ENCODE measurements at places on chromosomes 7 and 10.

DNA sequence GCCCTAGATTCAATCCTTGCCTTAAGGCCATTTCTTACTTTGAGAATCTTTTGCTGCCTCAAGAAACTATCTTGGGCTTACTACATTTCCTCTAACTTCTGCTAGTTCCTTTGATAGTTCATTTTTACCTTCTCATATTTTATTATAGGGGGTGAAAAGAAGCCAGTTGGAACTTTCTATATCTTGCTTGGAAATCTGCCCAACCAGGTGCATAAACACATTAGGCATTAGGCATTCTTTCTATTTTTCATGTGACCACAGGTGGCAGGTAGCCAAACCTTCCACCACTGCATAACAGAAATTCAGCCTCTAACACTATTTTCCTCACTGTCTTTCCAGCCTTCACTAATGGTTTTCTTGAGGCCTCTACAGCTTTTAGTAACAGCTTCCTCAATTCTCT lies 300.0 kb upstream of the SP8 start:
- DNase-seq: peak; percentile 30

GRCh38 chr10:79340646-79341244 lies 6.5 kb upstream of the PPIF start:
- DNase-seq: no peak

DNA sequence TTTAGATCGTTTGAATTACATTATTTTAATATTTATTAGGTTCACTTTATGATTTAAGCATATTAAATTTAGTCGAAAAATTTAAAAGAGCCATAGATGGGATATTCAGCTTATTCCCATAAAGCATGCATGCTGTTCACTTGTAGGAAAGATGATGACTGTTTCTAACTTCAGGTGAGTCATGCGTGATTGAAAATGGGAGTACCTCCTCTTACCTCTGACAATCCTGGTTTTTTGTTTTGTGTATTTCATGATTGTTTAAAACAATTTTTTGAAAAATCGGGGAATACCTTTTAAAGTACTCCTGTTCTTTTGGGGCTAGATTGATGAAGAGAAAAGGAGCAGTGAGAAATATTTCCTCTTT lies 1.4 kb downstream of the TNKS2 start:
- DNase-seq: peak; percentile 28

- no peak for DNase-seq
These were observed 35.4 kb upstream of the TAX1BP1 start for GRCh38 chr7:27704422-27705199.

GRCh38 chr7:43337191-43337590 lies 224.7 kb downstream of the HECW1 start:
- no peak for DNase-seq

GRCh38 chr7:105802604-105803428 lies 73.6 kb downstream of the ATXN7L1 start:
- no peak for DNase-seq

- no peak for DNase-seq
These were observed 19.3 kb upstream of the FAM170B start for GRCh38 chr10:49153115-49153514.

GRCh38 chr10:67665491-67665890 lies 30.5 kb downstream of the CTNNA3 start:
- DNase-seq: no peak

- DNase-seq: no peak
These were observed 82.5 kb downstream of the RTKN2 start for GRCh38 chr10:62185919-62186692.

DNA sequence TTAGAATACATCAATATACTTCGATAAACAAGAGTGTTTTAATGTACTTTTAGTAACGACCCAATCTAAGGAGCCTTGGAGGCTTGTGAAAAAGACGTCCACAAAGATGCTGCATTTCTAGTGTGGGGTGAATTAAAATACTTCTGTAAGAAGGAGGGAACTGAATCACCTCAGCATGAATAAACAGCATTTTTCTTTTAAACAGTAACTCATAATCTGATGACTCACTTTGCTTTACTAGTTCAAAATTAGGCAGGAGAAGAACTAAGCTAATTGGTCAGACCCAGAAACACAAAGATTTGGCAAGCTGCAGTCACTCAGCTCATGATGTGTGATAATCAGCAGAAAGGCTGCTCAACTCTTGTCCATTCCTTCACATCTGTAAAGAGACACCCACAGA lies 24.2 kb downstream of the NCOA4 start:
- DNase-seq: peak; percentile 73

DNA sequence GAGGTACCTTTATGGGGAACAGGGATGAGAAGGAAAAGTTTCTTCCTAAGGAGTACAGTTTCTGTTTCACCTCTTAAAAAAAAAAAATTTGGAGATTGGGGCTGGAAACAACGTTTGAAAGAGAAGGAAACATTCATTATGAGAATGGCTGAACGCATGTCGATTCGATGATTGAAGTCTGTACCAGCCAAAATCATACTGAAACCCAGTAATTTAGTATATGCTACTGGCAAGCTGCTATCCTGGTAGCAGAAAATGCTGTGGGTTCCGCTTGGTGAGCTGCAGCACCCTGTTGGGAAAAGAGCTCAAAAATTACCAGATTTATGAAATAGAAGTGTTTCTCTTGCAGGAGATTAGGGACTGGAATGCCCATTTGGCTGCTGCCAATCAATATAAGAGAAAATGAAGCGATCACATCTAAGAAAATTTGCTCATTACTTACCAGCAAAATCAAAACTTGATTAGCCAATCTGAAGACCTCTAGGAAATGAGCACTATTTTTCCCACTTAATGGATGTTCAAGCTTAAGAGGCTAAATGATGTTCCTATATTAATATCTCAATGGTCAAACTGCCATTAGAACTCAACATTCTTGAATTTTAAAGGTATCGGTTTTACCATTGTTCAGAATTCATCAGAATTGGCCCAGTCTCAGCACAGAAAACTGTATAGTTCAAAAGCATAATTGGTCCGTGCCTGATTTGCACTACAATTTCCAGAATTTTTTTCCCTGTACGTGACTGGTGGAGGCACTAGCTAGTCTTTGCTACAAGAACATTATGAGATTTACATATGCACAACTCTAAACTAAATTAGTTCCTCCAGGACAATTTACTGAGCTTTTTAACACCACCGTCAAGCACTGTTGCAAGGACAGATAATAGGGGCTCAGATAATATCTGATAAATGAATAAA lies 1.2 kb upstream of the ITGB1 start:
- DNase-seq: no peak

GRCh38 chr10:104045151-104046089 lies 40.3 kb downstream of the COL17A1 start:
- DNase-seq: peak; percentile 56

DNA sequence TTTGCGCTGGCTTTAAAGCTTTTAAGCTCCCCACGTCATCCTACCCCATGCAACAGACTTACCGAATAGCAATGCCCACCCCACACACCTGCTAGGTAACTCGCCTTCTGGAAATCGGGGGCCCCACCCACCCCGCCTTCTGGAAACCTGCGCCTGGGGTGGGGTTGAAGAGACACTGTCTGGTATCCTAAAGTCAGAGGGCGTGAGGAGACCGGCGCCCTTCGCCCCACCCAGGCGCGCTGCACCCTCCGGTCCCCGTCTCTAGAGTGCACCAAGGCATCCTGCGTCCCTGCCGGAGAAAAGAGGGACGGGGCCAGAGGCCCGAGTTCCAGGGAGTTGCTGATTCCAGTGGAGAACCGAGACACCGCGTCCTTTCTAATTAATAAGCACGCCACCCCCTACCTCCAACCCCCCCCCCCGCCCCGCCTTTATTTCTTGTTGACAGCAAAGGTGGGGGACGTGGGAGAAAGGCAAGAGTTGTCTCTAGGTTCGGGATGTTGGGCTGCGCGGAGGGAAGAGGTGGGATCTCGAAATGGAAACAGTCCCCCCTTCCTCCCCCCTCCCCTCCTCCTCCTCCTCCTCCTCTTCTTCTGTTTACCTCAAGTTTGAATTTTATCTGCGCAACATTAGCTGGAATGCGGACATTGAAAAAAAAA lies 220.9 kb upstream of the MKLN1 start:
- DNase-seq: peak; percentile 16

DNA sequence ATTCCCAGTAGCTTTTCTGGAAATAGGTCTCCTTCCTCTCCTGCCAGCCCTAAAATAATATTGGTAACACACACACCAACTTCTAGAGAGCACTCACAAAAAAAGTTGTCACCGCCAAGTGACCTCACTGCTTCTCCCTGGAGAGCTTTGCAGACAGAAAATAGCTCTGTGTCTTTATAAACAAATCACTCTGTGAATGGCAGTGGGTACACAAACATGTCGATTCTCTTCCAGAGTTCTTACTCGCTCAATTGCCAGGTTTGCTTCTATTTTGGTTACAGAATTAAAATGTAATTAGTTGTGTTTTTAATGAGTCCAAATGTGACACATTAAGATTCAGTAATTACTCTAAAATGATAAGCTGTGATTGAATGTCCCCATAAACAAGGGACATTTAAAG lies 649.2 kb upstream of the C7orf33 start:
- DNase-seq: no peak

- no peak for DNase-seq
These were observed 6.8 kb upstream of the SNX8 start for GRCh38 chr7:2321020-2321419.

- no peak for DNase-seq
These were observed 61.8 kb downstream of the EEPD1 start for GRCh38 chr7:36214608-36215456.

- no peak for DNase-seq
These were observed 93.2 kb downstream of the ZNF680 start for GRCh38 chr7:64469673-64470072.

DNA sequence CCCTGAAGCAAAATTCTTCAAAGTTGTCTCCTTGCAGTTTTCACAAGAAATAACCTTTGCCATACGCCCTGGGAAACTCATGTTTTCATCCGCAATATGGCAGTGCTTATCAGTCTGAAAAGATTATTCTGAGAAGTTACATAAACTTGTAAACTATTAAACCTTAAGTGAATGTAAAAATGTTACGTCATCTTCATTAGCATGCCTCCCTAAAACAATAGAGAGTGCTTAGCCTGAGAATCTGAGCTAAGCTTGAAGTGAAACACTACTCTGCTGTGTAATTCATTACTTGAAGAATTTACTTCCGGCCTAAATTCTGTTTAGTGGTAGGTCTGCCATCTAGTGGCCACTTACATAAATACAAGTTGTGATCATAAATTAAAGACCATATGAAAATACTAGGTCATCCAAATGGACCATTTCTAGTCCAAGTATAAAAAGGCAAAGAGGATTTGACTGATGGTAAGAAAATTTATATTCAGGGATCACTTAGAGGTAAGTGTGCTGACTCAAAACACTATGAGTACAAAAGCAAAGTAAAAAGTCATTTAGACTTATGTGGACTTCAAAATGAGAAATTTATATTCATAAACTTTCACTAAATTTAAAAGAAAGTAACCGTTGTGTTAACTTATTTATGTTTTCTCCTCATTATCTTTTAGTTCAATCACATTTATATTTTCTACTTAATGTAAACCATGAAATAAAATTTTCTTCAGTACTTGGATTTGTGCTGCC lies 745.1 kb upstream of the LRRTM3 start:
- DNase-seq: peak; percentile 50

- peak; percentile 87 for DNase-seq
These were observed 25.2 kb upstream of the ITPRID1 start for GRCh38 chr7:31488562-31489203.

GRCh38 chr7:29922921-29923700 lies 66.5 kb downstream of the SCRN1 start:
- no peak for DNase-seq
